ENCODE measurements at places on chromosomes 16 and 17.

GRCh38 chr16:62543516-62543915 lies 507.3 kb upstream of the CDH8 start:
- DNase-seq, result no peak

DNA sequence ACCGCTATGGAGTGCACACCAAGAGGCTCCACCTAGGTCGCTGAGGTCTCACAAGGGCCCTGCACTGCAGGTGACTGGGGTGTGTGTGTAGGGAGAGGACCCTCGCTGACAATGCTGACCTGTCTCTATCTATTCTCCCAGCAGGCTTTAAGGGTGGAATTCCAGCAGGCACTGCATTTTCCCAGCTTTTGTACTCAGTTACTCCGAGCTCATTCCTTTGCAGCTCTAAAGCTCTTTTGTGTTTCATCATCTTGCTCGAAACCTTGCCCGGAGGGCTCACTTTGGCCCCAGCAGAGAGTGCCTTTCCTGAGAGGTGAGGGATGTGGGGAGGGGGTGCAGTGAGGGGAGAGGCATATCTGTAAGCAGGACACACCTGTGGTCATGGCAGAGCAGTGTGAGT lies 39.3 kb downstream of the SMPD3 start:
- no peak for DNase-seq

- no peak for DNase-seq
These were observed 923 bp downstream of the ANKRD13B start for GRCh38 chr17:29593591-29594518.

- DNase-seq, result no peak
These were observed 52.5 kb downstream of the SMG6 start for GRCh38 chr17:2251098-2251497.

DNA sequence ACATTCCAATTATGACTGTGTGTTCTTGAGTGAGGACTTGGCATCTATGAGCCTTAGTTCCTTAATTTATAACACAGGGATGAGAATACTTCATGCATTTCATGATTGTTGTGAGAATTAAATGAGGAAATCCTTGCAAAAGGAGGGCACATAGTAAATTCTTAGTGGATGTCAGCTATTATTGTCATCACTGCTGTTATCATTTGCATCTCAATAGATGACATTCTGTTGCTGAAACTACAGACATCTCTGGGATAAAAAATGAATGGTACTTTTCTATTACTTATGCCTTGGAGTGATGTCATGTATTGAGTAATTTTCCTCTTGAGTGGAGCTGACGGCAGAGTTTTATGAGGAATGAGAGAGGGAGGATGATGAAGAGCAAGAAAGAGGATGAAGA lies 184.4 kb upstream of the CDH11 start:
- DNase-seq, result no peak

GRCh38 chr16:5416013-5416412 lies 318.4 kb upstream of the EEF2KMT start:
- no peak for DNase-seq

DNA sequence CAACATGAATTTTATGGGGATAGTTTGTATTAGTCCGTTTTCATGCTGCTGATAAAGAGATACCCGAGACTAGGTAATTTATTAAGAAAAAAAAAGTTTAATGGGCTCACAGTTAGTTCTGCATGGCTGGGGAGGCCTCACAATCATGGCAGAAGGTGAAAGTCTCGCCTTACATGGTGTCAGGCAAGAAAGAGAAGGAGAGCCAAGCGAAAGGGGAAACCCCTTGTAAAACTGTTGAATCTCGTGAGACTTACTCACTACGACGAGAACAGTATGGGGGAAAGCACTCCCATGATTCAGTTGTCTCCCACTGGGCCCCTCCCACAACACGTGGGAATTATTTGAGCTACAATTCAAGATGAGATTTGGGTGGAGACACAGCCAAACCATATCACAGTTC lies 181.5 kb downstream of the PRKCA start:
- no peak for DNase-seq

GRCh38 chr17:80833952-80834892 lies 157.4 kb upstream of the CHMP6 start:
- DNase-seq, result peak; percentile 94
